Left ventricle myocardium inferior (tissue), 1 donor: ENCODE measurements at places on chromosomes 13 and 19. TPM values are rescaled to one million over a fixed set of nuclear protein-coding genes. Genes with fewer than 3 reads are reported as not detected.

GRCh38 chr19:51135986-51136762 is 5.9 kb upstream of the SIGLEC7 start:
- no peak for DNase-seq

The LGI4 gene
- 8.4 TPM for total RNA-seq

The LAIR1 gene
- 5.1 TPM for total RNA-seq

The ADGRL1 gene
- 16.1 TPM for total RNA-seq
